ENCODE measurements at places on chromosomes 1 and 21.

GRCh38 chr1:156658496-156658895 is 16.6 kb downstream of the BCAN start:
- no peak for DNase-seq

DNA sequence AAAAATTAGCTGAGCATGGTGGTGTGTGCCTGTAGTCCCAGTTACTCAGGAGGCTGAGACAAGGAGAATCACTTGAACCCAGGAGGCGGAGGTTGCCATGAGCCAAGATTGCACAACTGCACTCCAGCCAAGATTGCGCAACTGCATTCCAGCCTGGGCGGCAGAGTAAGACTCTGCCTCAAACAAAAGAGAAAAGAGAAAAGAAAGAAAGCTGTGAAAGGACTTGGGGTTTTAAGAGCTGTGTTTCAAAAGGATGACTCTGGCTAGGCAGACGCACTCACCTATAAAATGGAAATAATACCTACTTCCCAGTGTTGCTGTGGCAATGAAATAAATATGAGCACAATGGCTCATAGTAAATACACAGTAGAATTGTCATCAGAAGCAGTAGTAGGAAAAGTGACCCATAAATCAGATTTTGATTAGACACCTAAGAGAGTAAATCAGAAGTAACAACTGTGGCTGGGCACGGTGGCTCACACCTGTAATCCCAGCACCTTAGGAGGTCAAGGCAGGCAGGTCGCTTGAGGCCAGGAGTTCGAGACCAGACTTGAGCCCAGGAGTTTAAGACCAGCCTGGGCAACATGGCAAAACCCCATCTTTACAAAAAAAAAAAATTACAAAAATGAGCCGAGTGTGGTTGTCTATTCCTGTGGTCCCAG is 45.9 kb upstream of the PUM1 start:
- no peak for DNase-seq

DNA sequence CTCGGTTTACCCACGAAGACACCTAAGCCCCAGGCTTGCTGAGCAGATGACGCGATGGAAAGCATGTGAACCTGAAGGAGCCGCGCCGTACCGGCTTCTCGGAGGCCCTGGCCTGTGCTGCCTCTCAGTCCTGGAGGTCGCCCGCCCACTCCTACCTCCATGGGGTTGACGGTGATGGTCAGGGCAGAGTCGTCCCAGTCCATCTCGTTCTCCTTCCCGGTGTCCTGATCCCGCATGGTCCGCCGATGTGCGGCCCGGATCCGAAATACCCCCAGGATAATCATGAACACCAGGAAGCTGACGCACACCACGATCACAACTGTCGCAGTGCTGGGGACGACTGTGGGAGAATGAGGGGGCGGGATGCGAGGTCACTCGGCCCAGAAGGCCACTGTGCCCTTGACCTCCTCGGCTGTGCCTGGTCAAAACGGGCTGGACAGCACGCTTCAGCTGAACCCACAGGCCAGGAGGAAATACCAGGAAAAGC is 79.6 kb downstream of the PIK3CD start:
- DNase-seq, result no peak

- DNase-seq, result no peak
Observed at GRCh38 chr1:24793447-24794129, 48.3 kb downstream of the CLIC4 start.

GRCh38 chr21:44012474-44013379 is 618 bp downstream of the TRAPPC10 start:
- DNase-seq, result peak; percentile 51

DNA sequence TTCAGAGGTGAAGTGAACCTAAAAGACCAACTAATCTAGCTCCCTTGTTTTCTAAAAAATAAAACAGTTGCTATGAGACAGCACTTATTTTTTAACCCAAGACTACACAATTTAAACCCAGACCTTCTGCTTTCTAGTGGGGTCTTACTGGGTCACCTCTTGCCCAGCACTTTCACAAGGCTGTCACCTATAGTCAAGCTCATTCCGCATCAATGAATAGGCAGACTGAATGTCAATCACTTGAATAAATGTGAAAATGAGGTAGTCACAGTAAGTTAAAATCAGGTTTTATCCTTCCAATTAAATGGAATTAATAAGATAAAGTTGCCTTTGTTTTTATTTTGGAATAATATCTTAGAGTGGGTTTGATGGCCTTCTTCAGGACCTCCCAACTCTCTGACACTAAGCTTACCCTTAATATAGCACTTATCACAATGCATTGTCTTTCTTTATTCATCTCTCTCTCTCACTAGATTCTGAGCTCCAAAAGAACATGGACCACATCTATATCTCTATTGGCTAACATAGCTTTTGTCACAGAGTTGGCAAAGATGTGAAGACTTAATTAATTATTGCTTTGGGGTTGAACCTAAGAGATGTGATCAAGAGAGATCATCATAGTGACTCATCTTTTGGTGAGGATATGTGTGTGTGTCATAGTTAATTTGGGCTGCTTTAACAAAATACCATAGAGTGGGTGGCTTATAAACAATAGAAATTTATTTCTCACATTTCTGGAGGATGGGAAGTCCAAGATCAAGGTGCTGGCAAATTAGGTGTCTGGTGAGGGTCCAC is 248.7 kb upstream of the DAB1 start:
- DNase-seq, result no peak

DNA sequence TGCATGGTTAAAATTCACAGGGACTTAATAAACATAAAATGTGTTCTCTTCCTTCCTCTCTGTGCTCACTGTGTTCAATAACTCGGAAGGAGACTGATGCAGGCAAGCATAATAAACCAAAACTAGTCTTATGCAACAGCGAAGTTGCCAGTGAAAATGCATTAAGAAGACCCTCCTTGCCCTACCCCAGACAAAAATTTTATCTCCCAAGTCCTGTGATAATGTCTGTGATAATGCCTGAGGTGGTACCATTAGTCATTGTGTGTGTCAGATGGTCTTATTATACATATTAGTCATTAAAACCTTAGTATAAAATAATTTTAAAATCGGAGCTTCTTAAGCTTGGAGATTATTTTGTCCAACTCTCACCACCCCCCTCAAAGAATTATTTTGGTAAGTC is 97.8 kb downstream of the NGF start:
- DNase-seq, result no peak

DNA sequence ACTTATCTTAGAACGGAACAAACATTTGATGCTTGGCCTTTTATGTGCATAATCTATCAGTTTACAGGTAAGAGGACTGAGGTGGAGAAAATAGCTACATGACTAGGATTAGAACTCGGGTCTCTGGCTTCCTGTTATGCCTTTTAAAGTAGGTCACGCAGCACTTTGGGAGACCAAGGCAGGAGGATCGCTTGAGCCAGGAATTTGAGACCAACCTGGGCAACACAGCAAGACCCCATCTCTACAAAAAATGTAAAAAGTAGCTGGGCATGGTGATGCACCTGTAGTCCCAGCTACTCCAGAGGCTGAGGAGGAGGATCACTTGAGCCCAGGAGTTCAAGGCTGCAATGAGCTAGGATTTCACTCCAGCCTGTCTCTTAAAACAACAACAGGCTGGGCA is 81.9 kb upstream of the AKT3 start:
- DNase-seq, result no peak

DNA sequence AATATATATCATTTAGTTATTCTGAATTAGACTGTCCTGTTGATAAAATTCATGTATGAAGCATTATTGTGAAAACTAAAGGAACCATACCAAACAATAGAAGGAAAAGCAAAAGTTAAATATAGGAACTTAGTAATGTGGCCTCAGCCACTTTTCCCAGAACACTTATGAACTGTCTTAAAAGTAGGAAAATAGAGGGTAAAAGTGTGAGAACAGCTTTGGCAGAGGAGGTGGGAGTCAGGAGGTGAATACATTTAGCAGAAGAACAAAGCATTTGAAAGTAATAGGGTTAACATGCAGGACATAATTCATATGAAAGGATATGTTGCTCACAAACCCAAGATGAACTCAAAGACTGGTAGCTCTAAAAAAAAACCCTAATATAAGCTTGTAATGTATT is 121.9 kb downstream of the KCNT2 start:
- DNase-seq, result no peak

DNA sequence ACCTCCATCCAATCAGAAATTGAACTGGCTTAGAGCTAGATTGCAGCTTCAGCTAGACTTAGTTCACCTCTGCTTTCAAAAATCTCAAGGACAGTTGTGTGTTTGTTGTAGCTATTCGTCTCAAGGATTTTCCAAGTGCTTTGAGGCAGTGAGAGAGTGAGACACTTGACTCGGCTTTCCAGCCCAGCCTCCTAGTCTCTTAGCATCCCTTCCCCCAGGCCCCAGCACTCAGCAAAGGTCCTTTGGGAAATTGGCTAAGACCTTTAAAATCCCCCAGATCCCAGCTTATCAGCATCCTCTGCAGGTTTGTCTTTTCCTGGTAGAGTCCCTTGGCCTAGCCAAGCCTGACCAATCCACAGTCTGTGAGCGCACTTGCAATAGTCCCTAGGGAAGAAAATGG is 47.9 kb upstream of the PROX1 start:
- DNase-seq, result peak; percentile 47

- DNase-seq, result no peak
Observed at GRCh38 chr1:159828581-159829272, 2.1 kb downstream of the SLAMF8 start.

GRCh38 chr1:241330619-241331327 is 26.2 kb downstream of the RGS7 start:
- no peak for DNase-seq

DNA sequence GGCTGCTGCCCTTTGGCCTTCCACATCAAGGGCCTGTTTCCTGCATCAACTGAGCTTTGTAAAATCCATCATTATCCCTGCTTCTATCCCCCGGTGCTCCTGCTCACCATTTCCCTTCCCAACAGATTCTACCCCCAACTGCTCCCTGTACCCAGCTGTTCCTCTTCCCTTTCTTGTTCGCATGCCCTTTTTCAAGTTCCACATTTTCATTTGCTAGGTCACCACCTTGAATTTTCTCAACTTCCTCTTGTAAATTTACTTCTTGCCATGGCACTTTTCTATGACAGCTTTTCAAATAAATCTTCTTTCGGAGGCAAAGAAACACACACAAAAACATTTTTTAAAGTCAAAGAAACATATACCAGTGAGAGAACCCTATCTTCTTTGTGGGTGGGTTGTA is 330.5 kb upstream of the ADGRL2 start:
- DNase-seq, result no peak

DNA sequence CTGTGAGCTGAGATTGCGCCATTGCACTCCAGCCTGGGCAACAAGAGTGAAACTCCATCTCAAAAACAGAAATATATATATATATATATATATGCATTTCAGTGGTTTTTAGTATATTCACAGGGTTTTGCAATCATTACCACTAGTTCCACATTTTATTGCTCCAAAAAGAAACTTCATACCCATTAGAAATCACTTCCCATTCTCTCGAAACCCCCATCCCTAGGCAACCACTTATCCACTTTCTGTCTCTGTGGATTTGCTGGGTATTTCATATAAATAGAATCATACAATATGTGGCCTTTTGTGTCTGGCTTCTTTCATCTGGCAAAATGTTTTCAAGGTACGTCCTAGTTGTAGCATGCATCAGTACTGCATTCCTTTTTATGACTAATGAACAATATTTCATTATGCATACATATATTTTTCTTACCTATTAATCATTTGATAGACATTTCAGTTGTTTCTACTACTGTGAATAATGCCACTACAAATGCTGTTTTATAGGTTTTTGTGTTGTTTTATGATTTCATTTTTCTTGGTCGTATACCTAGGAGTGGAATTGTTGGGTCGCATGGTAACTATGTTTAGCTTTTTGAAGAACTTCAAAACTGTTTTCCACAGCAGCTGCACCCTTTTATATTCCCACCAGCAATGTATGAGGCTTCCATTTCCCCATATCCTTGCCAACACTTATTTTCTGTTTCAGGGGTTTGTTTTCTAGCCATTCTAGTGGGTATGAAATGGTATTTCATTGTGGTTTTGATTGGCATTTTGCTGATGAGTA is 95.9 kb downstream of the PHTF1 start:
- DNase-seq, result no peak

- DNase-seq, result no peak
Observed at GRCh38 chr1:18700530-18700929, 69.9 kb downstream of the PAX7 start.

- peak; percentile 47 for DNase-seq
Observed at GRCh38 chr1:200243042-200243437, 166.8 kb downstream of the ZNF281 start.

GRCh38 chr1:70311369-70311768 is 43.2 kb downstream of the ANKRD13C start:
- DNase-seq, result no peak

- DNase-seq, result no peak
Observed at GRCh38 chr1:75969550-75969949, 37.3 kb upstream of the ASB17 start.

Data from NCI-H524 (cell line).